Stimulated activated CD8-positive, alpha-beta memory T cell treated with anti-CD3 and anti-CD28 coated beads, Interleukin-2, amount 100 ng/mL, for 1 hour (primary cell): ENCODE measurements at places on chromosomes 2 and 18.

- no peak for DNase-seq
These were observed 335.0 kb downstream of the TGIF1 start for GRCh38 chr18:3784949-3785348.

- DNase-seq, result no peak
These were observed 3.5 kb downstream of the TMEM200C start for GRCh38 chr18:5891854-5892215.

GRCh38 chr2:137957033-137957432 is 7.2 kb upstream of the HNMT start:
- no peak for DNase-seq

- no peak for DNase-seq
These were observed 317.0 kb upstream of the MYT1L start for GRCh38 chr2:2648094-2648493.
